ENCODE measurements at places on chromosomes 3 and 15. TPM values are rescaled to one million over a fixed set of nuclear protein-coding genes. Genes with fewer than 3 reads are reported as not detected.

DNA sequence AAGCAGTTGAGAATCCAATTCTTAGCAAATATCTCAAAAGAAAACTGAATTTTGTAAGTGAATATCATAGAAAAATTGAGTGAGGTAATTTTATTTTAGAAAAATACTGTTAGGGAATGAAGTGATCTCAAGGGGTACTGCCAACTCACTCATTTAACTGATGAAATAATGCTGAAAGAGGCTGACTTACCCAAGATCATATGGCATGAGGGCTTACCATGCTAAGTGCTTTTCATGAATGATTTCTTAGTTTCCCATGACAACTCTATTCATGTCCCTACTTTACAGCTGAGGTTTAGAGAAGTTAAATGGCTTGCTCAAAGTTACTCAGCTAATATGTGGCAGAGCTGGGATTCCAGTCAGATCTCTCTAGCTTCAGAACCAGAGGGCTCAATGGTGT lies 30.6 kb downstream of the CCDC14 start:
- no peak for DNase-seq

DNA sequence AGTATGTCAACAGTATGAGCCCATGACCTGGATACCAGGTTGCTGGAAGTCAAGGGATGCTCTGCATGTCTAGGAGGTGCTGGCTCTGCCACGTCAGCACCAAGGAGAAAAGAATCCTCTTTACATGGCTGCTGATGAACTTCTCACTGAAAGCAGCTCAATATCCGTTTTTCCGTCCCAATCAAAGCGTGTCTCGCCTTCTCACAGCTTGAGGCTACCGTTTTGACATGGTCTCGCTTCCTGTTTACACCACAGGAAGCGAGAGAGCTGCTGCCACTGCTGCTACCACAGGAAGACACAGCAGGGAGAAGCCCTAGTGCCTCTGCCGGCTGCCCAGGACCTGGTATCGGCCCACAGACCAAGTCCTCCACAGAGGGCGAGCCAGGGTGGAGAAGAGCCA lies 27.3 kb downstream of the STARD5 start:
- no peak for DNase-seq

DNA sequence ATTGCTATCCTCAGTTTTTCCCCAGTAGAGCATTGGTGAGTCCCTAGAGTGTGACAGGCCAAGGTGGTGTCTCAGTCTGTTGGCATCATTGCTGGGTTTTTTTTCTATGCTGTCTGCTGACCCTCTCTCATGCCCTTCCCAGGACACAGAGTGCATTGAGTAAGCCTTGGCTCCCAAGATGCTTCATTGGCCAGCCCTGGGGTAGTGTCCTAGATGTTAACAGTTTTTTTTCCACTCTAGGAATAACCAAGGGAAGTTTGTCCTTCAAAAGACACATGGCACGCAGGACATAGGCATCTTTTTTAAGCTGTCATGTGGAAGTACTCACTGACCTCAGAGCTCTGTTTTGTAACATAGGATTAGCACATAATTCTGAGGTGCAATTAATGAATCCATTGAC lies 19.5 kb downstream of the ADAMTSL3 start:
- DNase-seq: no peak

- no peak for DNase-seq
Observed at GRCh38 chr3:46713898-46714552, 3.6 kb downstream of the PRSS50 start.

DNA sequence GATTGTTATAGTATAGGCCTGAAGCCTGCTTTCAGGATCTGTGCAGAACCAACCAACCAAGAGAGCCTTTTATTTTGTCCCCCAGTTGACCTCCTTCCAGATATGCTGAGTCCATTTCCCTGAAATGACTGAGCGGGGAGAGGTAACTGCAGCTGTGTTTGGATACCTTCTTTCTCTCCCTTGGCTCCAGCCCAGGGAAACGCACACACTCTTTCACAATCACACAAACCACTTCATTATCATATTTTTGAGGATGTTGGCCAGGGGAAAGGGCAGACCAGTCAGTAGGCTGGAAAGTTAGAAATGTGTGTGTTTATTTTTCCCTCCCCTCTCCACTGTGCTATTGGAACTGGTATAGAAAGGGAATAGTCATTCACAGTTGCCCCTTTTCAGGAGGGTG lies 417.7 kb upstream of the TBL1XR1 start:
- no peak for DNase-seq

GRCh38 chr3:4084271-4084670 lies 218.9 kb upstream of the SETMAR start:
- no peak for DNase-seq

DNA sequence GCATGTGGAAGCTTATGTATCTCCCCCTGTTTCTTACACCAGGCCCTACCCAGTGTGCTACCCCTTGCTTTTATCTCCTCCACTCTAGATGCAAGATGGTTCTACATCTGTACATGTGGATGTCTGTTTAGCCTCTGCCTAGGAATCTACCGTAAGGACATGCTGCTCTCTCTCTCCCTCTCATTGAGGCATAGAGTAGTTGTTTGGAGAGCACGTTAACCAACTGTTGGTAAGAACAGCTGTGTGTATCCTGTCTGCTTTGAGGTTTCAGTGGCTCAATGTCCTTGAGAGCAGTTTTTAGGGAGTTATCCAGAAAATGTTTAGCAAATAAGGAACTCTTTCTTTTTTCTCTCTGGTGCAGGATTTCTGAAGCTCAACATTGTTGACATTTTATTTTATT lies 152.8 kb downstream of the DNAJB8 start:
- no peak for DNase-seq

DNA sequence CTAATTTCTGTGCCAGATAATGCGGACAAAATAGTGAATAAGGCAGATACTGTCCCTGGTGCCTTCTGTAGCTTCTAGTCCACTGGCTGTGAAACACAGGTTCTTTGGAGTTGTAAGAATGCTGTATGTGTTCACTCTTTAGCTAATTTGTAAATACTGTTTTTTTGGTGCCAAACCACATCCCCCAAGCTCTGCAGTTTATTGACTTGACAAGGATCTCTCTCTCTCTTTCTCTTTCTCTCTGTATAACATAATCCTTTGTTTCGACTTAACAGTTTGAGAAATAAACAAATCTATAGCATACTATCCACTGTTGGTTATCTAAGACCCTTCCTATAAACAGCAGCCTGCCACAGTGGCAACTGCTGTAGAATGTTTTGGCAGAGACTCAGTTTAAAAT lies 7.6 kb downstream of the SMAD3 start:
- no peak for DNase-seq

GRCh38 chr3:184448321-184449160 lies 68.7 kb downstream of the CHRD start:
- DNase-seq: no peak

DNA sequence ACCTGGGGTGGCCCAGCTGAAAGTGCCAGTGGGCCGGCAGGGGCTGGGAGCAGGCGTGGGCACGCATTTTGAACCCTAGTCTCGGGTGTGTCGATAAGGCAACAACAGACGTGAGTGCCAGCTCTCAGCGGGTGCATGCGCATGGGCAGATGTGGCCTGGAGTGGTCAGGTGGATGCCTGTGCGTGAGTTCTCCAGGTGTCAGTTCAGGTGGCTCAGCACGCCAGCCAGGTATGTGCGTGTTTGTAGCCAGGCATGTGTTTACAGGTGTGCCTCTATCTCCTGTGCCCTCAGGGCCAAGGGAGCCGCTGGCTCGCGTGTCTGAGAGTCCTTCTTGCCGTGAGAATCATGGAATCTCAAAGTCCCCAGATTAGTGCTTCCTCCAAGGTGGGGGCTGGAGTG lies 14.8 kb downstream of the CYP1A2 start:
- no peak for DNase-seq

DNA sequence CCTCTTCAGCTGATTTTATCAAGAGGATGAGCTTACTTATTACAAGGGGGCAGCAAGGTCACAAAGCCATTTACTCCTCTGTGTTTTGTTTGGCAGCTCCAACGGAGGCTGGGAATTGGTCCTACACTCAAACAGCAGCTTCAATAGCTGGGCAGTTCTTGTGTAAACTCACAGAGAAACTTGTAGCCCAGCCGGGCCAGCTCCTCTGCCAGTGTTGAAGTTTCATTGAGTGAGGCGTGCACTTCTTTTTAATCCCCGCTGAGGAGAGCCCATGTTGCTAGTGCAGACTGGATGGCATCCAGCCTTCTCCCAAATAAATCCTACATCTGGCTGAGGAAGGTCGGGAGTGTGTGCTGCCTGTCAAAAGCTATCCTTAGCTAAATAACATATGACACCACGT lies 59.5 kb downstream of the BFSP2 start:
- no peak for DNase-seq

GRCh38 chr3:187821616-187822317 lies 76.5 kb upstream of the BCL6 start:
- no peak for DNase-seq

- no peak for DNase-seq
Observed at GRCh38 chr3:18946524-18946923, 201.8 kb upstream of the KCNH8 start.

- no peak for DNase-seq
Observed at GRCh38 chr3:100437721-100438622, 36.6 kb downstream of the LNP1 start.

DNA sequence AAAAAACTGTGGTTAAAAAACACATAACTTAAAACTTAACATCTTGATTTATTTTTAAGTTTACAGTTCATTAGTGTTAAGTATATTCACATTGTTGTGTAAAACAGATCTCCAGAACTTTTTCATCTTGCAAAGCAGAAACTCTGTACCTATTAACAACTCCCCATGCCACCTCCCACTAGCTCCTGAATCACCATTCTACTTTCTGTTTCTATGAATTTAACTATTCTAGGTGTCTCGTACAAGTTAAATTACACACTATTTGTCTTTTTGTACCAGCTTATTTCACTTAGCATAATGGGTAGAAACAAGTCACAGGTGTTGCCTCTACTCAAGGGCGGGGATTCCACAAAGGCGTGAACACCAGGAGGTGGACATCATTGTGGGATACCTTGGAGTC lies 43.2 kb downstream of the CRTC3 start:
- DNase-seq: no peak

- no peak for DNase-seq
Observed at GRCh38 chr3:65720989-65721737, 317.6 kb downstream of the MAGI1 start.

DNA sequence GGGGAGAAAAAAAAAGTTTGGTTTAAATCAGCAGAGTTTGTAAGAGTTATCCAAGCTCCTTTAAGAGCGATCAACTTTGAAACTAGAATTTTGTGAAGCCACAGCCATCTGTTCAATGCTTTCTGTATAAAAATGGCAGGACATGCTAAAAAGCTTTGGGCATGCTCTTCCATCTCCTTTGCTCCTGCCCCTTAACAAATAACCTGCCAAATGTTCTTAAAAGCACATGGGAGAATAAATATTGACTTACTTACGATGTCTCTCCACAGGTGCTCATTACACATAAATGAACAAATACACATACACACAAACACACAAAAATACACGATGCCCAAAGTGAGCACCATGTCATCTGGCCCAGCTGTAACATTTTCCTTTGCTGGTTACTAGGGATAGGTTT lies 211.8 kb upstream of the DPH6 start:
- no peak for DNase-seq

The BOC gene
- total RNA-seq: 32.9 TPM

The HHLA2 gene
- total RNA-seq: not detected

The FOXL2 gene
- not detected for total RNA-seq

The SAXO2 gene
- 0.20 TPM for total RNA-seq

The APPL1 gene
- 23.0 TPM for total RNA-seq

The TTLL13 gene
- not detected for total RNA-seq

The SEMA7A gene
- total RNA-seq: 16.2 TPM

The PRRT3 gene
- 8.9 TPM for total RNA-seq
